HuH-7.5 (cell line): ENCODE measurements at places on chromosomes 13 and 19.

- no peak for DNase-seq
Measured at GRCh38 chr19:49692147-49692506, 1.2 kb downstream of the CPT1C start.

DNA sequence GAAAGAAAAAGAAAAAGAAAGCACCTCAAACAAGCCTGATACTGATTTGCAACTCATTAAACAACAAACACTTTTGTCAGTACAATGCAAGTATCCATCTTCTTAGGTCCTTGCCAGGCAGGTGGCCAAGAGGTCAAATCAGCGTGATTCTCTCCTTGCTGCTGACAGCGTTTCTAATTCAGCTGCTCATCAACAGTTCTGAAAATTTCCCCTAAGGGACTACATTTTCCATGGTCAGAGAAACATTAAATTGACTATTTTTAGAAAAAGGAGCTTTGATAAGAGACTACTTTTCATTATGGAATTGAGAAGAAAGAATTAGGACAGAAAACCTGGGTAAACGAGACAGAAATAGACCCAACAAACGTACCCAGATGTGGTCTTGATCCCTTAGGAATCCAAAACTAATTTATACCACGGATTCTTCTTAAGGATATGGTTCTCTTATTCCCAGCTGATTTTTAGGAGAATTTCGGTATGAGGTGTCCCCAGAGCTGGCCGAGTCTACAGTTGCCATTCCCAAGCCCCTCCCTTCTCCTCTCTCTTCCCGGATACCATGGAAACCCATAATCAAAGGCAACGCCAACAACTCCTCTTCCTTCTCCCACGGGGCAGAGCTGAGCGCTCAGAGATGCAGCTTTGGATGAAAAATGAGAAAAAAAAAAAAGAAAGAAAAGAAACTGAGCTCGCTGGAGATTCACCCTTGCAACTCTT lies 29.5 kb upstream of the CEBPG start:
- no peak for DNase-seq

GRCh38 chr13:52399046-52399445 lies 6.9 kb downstream of the THSD1 start:
- no peak for DNase-seq

- no peak for DNase-seq
Measured at GRCh38 chr19:56191711-56192110, 5.9 kb downstream of the ZSCAN5B start.

DNA sequence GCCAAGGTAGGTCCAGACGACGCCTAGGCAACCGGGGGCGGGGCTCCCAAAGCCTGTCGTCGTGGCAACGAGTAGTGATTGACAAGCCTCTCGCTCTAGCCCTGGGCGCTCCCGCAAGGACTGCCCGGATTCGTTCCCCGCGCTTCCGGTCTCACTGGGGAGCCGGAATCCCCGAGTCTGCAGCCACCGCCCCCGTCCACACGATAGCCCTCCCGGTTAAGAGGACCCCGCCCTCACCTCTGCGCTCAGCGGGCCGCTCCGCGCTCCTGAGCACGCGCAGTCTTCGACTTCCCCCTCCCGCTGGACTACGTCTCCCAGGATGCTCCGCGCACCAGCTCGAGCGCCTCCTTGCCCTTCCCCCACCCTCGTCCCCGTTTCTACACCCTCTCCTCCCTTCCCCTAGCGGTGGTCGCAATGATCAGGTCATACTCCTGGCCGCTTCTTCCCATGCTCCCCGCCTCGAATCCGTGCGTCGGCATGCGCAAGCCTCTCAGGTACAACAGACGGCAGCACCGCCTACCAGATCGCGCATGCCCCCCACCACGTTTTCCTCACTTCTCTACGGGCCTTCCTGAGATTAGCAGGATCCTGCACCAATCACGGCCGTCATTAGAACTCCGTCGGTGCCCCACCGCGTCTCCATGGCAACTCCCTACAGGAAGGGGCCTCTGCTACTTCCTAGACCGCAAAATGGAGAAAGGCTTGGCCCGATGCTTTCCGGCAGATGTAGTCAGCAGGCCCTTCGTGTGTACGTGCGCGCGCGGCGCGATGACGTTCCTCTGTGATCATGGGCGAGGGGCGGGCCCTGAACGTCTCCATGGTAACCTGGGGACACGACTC lies at the start of gene MZF1:
TSS of gene MZF1 (minus strand) at position 518 of the 840 bp plus-strand sequence. CDS start 1,946 bp downstream, outside the sequence.
- DNase-seq = peak; percentile 97

DNA sequence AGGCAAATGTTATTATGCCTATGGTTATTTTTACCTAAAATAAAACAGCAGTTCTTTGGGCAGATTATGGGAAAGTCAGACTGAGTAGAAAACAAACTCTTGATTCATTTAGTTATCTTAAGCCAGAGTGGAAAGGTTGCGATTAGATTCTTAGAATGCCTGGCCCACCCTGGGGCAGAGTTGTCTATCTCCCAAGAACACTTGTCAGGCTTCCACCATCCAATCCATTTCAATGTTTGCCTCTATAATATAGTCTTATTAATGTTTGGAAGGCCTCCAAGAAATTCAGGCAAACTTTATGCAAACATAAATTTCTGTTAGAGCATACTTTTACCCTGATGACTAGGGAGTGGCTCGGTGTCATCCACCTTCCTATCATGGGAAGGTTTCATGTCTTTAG lies 207.0 kb downstream of the SLITRK6 start:
- no peak for DNase-seq

GRCh38 chr13:59750860-59751259 lies 412.9 kb downstream of the DIAPH3 start:
- DNase-seq = no peak

- DNase-seq = no peak
Measured at GRCh38 chr19:5333581-5334365, 6.8 kb downstream of the PTPRS start.

- DNase-seq = no peak
Measured at GRCh38 chr19:40933025-40933424, 51.0 kb upstream of the CYP2A7 start.

GRCh38 chr13:49419276-49419675 lies 24.6 kb downstream of the CAB39L start:
- DNase-seq = no peak

GRCh38 chr19:57759096-57759495 lies 10.4 kb upstream of the ZNF586 start:
- no peak for DNase-seq

- DNase-seq = no peak
Measured at GRCh38 chr13:49571299-49572240, 13.8 kb downstream of the RCBTB1 start.

DNA sequence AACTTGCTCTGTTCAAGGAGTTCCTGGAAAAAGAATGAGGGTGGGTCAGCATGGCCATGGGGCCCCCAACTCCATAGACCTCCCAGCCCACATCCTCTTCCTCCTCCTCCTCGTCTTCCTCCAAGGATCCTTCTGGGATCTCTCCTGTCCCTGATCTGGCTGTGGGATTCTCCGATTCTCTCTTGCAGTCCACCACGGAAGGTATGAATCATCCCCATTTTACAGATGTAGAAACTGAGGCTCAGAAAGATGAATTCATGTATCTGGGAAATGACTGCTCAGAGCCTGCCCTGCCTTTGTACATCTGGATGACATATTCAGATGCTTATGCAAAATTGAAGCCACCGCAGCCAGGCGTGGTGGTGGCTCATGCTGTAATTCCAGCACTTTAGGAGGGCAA lies 2.2 kb upstream of the KANK2 start:
- DNase-seq = no peak

- DNase-seq = no peak
Measured at GRCh38 chr13:75806117-75806516, 170.0 kb downstream of the LMO7 start.

DNA sequence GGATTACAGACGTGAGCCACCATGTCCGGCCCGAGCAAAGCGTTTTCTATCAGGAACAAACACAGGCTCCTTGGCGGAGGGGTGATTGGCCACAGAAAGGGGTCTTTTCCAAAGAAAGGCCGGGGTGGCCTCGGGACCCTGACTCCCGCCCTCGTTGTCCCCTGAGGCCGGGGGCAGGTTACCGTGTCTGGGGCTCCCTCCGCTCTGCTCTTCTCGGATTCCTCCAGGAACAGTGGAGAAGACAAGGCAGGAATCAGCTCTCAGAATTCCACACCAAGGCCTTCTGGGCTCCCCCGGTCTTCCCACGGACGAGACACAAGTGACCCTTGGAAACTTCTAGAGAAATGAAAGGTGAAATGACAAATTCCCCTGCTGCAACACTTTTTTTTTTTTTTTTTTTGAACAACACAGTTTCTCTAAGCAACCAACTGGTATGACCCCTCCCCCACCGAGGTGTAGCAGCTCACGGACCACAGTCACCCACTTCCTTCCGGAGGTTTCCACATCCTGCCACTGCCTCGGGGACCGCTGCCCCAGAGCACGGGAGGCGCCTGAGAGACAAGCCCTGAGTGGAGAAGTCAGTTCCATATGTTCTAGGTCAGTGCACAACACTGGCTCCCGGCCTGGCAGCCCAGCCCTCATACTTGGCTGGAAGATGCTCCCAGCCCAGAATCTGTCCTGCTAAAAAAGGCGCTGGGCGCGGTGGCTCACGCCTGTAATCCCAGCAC lies 11.0 kb downstream of the MOB3A start:
- DNase-seq = no peak

GRCh38 chr13:51818781-51819511 lies 15.0 kb upstream of the DHRS12 start:
- no peak for DNase-seq

DNA sequence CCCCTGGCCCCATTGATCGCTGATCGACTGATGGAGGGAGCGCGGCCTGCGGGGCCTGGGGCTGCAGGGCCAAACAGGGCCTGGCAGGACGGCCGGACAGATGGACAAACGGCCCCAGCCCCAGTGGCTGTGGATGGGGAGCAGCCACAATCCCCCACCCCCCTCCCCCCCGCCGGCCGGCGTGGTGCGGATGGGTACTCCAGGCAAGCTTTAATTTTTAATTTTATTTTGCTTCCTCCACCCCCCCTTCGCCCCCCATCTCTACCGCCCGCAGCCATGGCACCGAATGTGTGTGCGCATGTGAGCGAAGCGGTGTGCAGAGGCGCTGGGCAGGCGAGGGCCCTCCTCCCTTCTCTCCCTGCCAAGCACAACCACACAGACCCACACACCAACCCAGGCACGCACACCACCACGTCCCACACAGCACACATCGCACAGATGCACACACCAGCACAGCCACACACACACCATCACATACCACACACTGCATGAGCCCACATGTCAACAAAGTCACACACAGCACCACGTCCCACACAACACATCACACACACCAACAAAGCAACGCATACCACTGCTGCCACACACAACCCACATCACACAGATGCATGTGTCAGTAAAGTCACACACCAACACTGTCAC lies 12.4 kb downstream of the ERFL start:
- no peak for DNase-seq

GRCh38 chr13:109497917-109498316 lies 288.5 kb downstream of the IRS2 start:
- DNase-seq = no peak

- no peak for DNase-seq
Measured at GRCh38 chr13:105952233-105952972, 583.1 kb downstream of the EFNB2 start.

DNA sequence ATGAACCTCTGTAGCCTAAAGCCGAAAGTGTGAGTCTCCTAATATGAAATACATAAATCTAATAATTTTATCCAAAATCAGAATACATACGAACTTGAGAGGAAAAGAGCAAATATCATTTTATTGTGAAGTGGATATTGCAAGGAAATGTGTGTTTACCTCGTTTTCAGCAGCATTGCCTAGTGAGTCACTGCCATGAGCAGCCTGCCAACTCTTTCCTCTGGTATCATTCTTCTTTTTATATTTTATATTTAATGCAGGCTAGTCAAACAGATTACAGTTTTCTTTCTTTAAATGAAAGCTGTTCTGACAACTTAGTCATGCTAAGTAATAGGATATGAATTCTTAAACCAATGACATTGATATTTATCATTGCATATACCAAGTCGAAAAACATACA lies 44.2 kb downstream of the EDNRB start:
- DNase-seq = no peak

GRCh38 chr13:80866921-80867320 lies 526.0 kb upstream of the SPRY2 start:
- DNase-seq = no peak

- no peak for DNase-seq
Measured at GRCh38 chr13:73849292-73849691, 284.9 kb downstream of the KLF12 start.

GRCh38 chr19:55962186-55962585 lies 14.6 kb downstream of the NLRP8 start:
- DNase-seq = no peak
